CD4-positive, alpha-beta T cell (primary cell): ENCODE measurements at places on chromosomes 2 and 18.

GRCh38 chr2:196309691-196310090, 138.3 kb upstream of the STK17B start:
- no peak for DNase-seq

- no peak for DNase-seq
Measured at GRCh38 chr18:58102018-58102417, 58.0 kb downstream of the NEDD4L start.

DNA sequence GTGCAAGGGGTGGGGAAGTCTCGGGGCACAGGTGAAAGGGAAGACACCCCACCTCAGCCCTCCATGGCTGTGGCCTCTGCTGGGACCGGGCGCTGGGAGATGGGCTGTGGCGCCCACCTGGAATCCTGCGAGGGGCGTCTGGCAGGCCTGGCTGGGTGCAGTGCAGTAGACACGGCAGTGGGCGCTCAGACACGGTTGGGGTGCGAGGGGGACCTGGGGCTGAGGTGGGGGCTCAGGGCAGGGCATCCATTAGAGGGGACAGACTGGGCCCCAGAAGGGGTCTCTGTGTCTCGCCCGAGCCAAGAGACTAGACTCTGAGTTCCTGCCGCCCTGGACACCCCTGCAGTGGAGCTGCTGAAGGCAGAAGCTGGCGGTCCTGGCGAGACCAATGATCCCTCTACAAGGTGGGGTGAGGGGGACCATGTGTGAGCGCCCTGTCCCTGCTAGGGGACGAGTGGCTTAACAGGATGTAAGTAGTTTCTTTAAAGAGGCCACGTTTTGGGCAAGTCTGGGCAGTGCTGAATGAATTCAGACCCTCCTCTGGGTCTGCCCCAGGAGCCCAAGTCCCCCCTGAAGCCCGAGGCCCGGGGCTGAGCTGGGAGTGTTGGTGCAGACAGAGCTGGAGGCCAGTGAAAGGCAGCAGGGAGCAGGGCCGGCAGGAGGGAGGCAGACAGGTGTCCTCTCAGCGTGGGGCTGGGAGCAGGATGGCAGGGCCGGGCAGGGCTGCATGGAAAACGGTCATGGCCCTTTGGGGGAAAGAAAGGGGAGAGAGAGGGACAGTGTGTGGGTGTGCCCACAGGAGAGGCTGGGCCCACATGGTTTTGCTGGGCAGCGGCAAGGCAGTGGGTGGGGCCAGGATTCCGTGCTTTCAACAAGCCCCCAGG, 57.2 kb downstream of the HS6ST1 start:
- DNase-seq, result no peak

GRCh38 chr2:212227755-212228154, 310.8 kb downstream of the ERBB4 start:
- DNase-seq, result no peak

GRCh38 chr2:128798502-128799283, 480.0 kb upstream of the HS6ST1 start:
- DNase-seq, result no peak

GRCh38 chr2:151261977-151262291, 271 bp upstream of the RBM43 start:
- no peak for DNase-seq

DNA sequence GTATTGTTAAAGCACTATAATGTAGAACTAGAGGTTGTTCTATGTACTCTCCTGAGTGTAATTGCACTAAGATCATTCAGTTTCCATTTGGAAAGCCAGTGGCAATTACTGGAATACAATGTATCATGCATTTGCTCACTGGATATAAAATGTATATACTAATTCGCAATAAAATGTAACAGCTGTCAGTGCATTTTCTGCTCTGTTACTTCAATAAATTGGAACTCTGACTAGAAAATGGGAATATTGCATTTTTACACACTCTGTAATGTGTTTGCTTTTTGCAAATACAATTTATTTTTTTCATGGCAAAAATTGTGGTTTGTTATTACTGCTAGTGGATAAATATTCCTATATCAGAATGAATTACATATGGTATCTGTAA, 893.8 kb upstream of the POU3F3 start:
- no peak for DNase-seq

GRCh38 chr2:123715467-123715982, 309.6 kb upstream of the CNTNAP5 start:
- DNase-seq, result no peak

GRCh38 chr18:9206421-9206820, 69.8 kb downstream of the ANKRD12 start:
- DNase-seq, result no peak

DNA sequence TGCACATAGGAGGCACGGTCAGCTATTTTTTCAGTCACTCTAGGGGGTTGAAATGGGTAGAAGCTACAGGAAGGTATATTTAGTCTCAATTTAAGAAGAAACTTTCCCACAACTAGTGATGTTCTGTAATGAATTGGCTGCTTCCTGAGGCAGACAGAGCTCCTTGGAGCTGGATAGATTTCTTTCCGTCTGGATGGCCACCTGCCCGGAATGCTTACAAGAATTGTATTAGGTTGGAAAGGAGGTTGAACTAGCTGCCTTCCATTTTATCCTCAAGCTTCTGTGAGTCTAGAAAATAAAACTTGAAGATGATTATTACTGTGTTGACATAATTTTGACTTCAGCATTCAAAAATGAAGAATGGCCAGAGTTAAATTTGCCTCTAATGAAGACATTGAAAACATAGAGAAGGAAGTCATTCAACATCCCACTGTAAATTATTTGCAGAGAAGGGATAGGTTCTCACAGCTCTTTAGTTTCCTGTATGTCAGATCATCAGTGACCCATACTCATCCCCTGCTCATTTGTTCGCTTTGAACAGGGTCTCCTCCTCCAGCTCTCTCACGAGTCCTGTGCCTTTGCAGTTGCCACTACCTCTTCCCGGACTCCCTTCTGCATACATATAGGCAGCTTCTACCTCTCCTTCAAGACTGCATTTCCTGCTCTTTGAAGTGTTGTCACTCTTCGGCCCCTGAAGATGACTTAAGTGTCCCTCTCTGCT, 88.8 kb downstream of the CRIM1 start:
- no peak for DNase-seq

DNA sequence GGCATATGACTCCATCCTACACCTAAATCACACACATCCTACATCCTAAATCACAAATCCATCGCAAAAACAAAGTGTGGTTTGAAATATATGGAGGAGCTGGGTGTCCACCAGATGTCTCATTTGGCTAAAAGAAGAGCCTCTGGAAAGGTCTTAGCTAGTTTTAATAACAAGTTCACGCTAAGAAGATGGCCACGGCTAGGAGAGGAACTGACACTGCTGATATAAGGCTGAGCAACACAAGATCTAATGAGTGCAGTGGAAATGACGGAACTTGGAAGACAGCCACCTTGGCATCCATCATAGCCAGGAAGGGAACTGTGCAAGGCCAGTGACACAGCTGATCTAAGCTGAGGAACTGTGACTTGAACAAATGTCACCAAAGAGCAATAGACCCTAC, 60.0 kb upstream of the AGAP1 start:
- no peak for DNase-seq

GRCh38 chr2:29920631-29921559, 491 bp downstream of the ALK start:
- DNase-seq, result no peak

DNA sequence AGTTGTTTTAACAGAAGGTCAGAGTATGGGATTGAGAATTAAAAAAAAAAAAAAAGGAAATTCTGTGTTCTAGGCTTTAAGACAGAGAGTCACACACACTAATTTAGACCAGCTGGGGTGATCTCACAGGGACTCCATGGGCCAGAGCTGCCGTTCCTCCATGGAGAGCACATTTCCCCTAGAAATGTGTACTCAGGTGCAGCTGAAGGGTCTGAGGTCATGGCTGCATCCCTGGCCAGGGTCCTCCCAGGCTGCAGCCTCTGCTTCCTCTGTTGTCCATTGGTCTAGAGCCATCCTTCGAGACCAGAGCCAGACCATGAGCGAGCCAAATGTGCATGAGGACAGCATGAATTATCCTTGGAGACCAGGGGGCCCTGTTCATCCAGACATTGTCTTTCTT, 190.1 kb upstream of the TNP1 start:
- no peak for DNase-seq

DNA sequence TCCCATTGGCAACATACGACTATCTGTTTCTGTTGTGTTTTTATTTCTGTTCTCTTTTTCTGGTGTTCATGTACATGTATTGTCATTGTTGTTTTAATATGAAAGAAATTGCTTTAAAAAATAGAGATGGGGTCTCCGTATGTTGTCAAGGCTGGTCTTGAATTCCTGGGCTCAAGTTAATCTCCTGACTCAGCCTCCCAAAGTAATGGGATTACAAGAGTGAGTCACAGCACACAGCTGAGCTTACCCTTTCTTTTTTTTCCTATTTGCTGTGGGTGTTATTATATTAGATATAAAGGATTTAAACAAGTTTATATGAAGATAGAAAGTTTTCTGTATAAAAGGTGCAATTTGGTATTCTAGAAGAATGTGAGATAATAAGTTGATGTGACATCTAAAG, 554.6 kb downstream of the DSC3 start:
- DNase-seq, result no peak

GRCh38 chr18:13613591-13614501, 112.5 kb downstream of the FAM210A start:
- DNase-seq, result no peak

- DNase-seq, result no peak
Measured at GRCh38 chr2:75162259-75162658, 37.1 kb downstream of the TACR1 start.

DNA sequence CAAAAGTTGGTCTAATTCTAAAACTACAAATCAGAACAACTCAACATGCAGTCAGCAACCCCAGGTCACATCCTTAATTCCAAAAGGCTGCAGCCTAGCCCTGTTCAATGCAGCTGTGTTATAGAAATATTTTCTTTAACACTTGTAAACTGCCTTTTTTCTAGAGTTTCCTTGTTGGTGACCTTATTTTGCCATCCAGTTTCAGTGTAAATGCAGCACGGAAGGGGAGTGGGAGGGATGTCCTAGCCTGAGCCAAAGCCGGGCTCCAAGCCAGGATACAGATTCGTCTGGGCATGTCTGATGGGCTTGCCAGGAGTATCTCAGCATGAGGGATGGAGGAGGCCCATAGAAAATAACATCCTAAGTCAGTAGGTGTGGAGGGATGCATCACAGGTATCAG, 17.7 kb upstream of the SP3 start:
- DNase-seq, result no peak

- DNase-seq, result no peak
Measured at GRCh38 chr18:29154196-29154757, 977.3 kb upstream of the CDH2 start.

GRCh38 chr2:18829251-18829902, 240.0 kb upstream of the NT5C1B start:
- no peak for DNase-seq

GRCh38 chr2:177314722-177315264, 50.3 kb upstream of the NFE2L2 start:
- no peak for DNase-seq

GRCh38 chr2:74845991-74846390, 12.1 kb downstream of the HK2 start:
- no peak for DNase-seq

- no peak for DNase-seq
Measured at GRCh38 chr2:17804358-17804757, 11.9 kb upstream of the MSGN1 start.

DNA sequence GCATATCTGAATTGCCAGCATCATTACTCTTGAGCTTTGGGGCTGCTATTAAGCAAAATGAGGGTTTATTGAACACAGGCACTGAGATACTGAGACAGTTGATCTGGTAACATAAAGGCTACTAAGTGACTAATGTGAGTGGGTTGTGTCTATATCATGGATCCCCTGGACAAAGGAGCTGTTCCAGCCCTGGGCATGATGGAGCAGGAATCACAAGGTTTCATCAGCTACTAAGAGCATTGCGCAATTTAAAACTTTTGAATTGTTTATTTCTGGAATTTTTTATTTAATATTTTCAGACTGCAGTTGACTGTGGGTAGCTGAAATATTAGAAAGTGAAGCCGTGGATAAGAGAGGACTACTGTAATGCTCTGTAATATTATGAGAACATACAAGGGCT, 73.5 kb downstream of the MGAT5 start:
- DNase-seq, result no peak

DNA sequence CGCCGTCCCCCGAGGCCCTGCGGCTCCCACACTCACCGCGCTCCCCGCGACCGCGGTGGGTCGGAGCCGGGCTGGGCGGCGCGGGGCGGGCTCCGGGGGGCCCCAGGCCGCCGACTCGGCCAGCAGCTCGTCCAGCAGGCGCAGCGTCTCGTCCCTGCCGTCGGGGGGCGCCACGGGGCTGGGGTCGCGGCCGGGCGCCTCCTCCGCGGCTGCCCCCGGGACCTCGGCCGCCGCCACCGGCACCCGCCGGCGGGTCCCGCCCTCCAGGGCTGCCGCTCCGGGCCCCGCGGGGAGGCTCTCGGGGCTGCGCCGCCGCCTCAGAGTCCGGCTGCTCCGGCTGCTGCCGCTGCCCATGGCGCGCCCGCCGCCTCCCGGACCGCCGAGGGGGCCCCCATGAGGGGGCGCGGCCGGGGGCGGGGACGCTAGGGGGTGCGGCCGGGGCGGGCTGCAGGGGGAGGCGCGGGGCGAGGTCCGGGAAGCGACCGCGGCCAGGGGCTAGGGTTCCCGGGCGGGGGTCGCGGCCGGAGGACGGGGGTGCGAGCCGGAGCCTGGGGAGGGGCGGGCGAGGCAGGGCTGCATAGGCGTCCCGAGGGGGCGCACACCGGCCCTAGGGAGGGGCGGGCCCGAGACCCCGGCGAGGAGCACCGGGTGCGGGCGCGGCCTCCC, at the start of gene CYS1:
Gene CYS1, minus strand, starts transcription at position 542 of the 666 bp plus-strand sequence. Its CDS starts 188 bp downstream, at position 354.
- no peak for DNase-seq

DNA sequence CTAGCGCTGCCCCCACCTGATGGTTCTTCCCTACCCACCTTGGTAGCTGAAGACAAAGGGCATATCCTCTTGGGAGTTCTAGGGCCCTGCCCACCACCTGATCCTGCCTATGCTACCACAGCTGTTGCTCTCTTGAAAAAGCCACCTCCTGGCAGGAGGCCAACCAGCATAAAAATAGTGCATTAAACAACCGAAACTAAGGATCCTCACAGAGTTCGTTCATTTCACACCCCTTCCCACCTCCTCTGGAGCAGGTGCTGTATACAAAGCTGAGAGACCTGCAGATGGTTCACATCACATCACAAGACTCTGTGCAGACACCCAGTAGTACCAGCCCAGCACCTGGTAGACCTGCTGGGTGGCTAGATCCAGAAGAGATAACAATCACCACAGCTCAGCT, 1348.0 kb upstream of the TMEFF2 start:
- DNase-seq, result no peak

- no peak for DNase-seq
Measured at GRCh38 chr2:42195559-42195958, 26.4 kb downstream of the EML4 start.

- no peak for DNase-seq
Measured at GRCh38 chr2:110876167-110876999, 144.0 kb downstream of the ACOXL start.

DNA sequence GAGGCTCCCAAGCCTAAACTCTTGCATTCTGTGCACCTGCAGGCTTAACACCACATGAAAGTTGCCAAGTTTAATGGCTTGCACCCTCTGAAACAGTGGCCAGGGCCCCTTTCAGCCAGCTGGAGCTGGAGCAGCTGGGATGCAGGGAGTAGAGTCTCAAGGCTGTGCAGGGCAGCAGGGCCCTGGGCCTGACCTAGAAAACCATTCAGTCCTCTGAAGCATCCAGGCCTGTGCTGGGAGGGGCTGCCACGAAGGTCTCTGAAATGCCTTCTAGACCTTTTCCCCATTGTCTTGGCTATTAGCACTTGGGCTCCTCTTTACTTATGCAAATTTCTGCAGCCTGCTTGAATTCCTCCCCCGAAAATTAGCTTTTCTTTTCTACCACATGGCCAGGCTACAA, 10.6 kb upstream of the SFT2D3 start:
- no peak for DNase-seq
